ENCODE measurements at places on chromosomes 5 and 9. TPM values are rescaled to one million over a fixed set of nuclear protein-coding genes. Genes with fewer than 3 reads are reported as not detected.

DNA sequence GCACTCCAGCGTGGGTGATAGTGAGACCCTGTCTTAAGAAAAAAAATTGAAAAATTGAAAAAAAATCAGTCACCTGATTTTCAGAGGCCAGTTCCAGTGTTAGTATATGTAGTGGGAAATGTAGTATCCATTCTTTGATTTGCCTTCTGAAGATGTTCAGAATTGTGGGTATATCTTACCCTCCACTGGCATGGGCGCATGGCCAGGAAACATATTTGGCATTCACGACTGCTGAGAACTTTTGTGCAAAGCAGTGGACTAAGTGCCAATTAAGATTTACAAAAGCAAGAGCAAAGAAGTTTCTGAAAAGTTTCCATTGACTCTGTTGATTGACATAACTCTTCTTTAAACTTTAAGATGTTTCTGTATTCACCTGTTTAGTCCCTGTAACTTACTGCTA lies 2.4 kb downstream of the CAVIN4 start:
- no peaks in the 10 kb centered on the region for H3K36me3 ChIP-seq
- no peaks in the 10 kb centered on the region for H3K27me3 ChIP-seq
- no peak overlapping the region for H3K4me3 ChIP-seq
- no peak overlapping the region for H3K27ac ChIP-seq
- DNase-seq, result no peak

- H3K27ac ChIP-seq, result 0 out of 2 replicates have a peak overlapping the region, but pooled peaks have one; percentile 9
- H3K27me3 ChIP-seq, result no peaks in the 10 kb centered on the region
- no peaks in the 10 kb centered on the region for H3K36me3 ChIP-seq
- H3K4me1 ChIP-seq, result peaks cover 6% of the 10 kb centered on the region
- peak overlapping the region; percentile 86 for H3K4me3 ChIP-seq
- DNase-seq, result no peak
These were observed 2.2 kb downstream of the FNIP1 start for GRCh38 chr5:131794586-131794985.

- H3K27me3 ChIP-seq, result no peaks in the 10 kb centered on the region
- H3K27ac ChIP-seq, result no peak overlapping the region
- H3K4me3 ChIP-seq, result no peak overlapping the region
- peaks cover 4% of the 10 kb centered on the region for H3K4me1 ChIP-seq
- DNase-seq, result no peak
- no peaks in the 10 kb centered on the region for H3K36me3 ChIP-seq
These were observed 67.4 kb upstream of the TBC1D9B start for GRCh38 chr5:179974946-179975712.

- H3K27me3 ChIP-seq, result no peaks in the 10 kb centered on the region
- no peaks in the 10 kb centered on the region for H3K4me1 ChIP-seq
- no peak for DNase-seq
- no peak overlapping the region for H3K4me3 ChIP-seq
- H3K36me3 ChIP-seq, result no peaks in the 10 kb centered on the region
- no peak overlapping the region for H3K27ac ChIP-seq
These were observed 182.9 kb downstream of the DRD1 start for GRCh38 chr5:175261037-175261436.

DNA sequence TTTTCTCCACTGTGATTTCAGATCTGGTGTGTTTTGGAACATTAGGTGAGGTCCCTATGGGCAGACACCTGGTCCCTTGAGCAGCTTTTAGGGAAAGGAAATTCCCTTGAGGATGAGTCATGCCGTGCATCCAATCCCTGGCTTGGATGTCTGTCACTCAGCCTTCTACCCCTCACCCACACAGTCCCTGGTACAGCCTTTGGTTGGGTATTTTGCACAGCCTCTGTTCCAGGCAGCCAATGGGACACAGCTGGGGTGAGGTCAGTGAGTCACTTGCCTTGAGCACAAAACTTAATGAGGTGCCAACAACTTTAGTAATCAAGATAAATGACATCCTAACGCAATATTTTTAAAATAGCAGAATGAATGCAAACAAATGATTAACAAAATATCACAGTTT lies 22.7 kb upstream of the SVEP1 start:
- H3K27ac ChIP-seq, result no peak overlapping the region
- H3K36me3 ChIP-seq, result no peaks in the 10 kb centered on the region
- no peaks in the 10 kb centered on the region for H3K27me3 ChIP-seq
- H3K4me3 ChIP-seq, result no peak overlapping the region
- no peak for DNase-seq

NR5A1 gene
- 0.18 TPM for total RNA-seq
